ENCODE measurements at places on chromosomes 2 and 18. TPM values are rescaled to one million over a fixed set of nuclear protein-coding genes. Genes with fewer than 3 reads are reported as not detected.

Gene CFAP65
- not detected for total RNA-seq

Gene TFCP2L1
- 0.28 TPM for total RNA-seq

Gene NIF3L1
- total RNA-seq = 17.5 TPM

Gene UGT1A10
- not detected for total RNA-seq

Gene INHBB
- total RNA-seq = 8.5 TPM

Gene VAMP8
- 7.5 TPM for total RNA-seq

Gene SNED1
- total RNA-seq = 23.4 TPM

Gene SERPINB3
- 0.17 TPM for total RNA-seq

Gene NT5DC4
- not detected for total RNA-seq

Gene PARD3B
- 13.3 TPM for total RNA-seq

Gene CRYGD
- total RNA-seq = not detected

Gene CNGA3
- total RNA-seq = not detected

Measured in dermis blood vessel endothelial cell (primary cell).